ENCODE measurements at places on chromosomes 1 and 21.

DNA sequence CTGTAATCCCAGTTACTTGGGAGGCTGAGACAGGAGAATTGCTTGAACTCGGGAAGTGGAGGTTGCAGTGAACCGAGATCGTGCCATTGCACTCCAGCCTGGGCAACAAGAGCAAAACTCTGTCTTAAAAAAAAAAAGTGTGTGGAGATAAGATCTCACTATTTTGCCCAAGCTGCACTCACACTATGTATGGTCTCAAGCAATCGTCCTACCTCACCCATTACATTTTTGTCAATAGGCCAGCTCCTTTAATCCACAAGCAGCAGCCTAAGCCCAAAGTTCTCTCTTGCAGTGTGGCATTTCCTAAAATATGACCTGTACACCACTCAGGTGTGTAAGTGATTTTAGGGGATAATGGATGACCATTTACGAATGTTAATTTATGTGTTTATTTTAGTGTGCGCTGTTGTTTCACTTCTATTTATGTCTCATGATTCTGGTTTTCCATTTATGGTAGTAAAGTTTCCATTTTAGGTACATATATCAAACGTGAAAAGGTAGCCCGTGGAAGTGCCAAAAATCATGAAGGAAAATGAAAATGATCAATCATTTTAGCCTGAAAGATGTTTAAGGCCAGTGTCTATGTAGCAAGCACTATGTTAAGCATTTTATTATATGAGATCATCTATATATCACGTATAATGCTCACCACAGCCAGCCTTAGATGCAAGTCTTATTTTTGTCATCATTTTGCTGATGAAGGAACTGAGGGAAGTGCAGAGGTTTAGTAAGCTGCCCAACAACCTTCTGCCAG, 5.6 kb downstream of the LCK start:
- no peak for DNase-seq

DNA sequence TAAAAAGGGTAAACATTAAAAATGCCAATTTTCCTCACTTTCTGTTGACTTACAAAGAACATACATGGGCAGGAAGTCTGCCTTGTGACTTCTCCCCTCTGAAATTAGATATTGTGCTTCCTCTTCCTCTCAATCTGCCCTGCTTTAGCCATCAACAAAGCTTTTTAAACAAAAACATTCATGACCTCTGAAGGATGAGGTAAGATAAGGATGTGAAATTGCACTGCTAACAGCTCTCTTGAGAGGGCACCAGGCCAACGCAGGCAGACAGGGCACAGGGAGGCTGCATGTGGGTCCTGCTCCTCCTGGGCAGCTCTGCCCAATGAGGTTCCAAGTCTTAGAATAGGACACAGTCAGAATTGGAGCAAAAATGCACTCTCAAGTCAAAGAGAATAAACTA, 62.1 kb downstream of the DEGS1 start:
- peak; percentile 77 for DNase-seq

- no peak for DNase-seq
These were observed 134.7 kb downstream of the TGFBR3 start for GRCh38 chr1:91751275-91751674.

GRCh38 chr1:85484716-85485115, 19.8 kb upstream of the DDAH1 start:
- no peak for DNase-seq

DNA sequence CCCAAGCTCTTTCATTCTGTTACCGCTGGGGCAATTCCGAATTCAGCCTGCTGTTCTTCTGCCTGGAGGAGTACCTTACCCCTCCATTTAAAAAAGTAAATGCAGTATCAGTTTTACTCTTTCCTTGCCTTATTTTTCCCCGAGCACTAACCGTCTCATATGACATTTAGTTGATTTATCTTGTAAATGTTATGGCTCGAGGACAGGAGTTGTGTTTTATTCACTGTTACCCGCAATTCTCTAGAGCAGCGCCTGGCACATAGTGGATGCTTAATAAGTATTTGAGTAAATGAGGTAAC, 425 bp upstream of the TADA1 start:
- DNase-seq, result no peak

- DNase-seq, result peak; percentile 23
These were observed 38.8 kb upstream of the CLCA4 start for GRCh38 chr1:86507935-86508582.

GRCh38 chr1:212438831-212439237, 6.1 kb downstream of the NENF start:
- no peak for DNase-seq

- DNase-seq, result no peak
These were observed 1.0 kb upstream of the CELA2A start for GRCh38 chr1:15455522-15455921.

- DNase-seq, result no peak
These were observed 118.1 kb upstream of the GADD45A start for GRCh38 chr1:67566803-67567377.

GRCh38 chr1:247402120-247402675, 13.8 kb upstream of the NLRP3 start:
- DNase-seq, result no peak

DNA sequence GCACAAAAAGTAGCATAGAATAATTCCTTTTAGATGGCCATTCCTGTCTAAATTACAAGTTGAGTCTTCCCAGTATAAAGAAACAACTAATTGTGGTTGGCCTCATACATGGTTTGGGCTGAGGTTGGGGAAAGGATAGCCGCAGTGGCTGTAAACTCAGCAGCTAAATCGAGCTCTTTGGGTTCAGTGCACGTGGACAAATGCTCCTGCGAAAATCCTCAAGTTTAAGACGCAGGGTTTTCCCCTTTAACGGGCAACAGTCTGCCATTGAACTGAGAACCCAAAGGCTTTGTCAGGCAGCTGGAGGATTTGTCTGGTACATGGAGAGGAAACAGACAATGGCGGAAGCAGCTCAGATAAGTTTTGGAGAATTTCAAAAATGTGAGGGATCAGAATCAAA, 331.9 kb downstream of the TGFB2 start:
- DNase-seq, result no peak

GRCh38 chr1:173117108-173117633, 66.4 kb upstream of the TNFSF18 start:
- no peak for DNase-seq

- no peak for DNase-seq
These were observed 69.4 kb downstream of the ZNF648 start for GRCh38 chr1:181992072-181992471.

DNA sequence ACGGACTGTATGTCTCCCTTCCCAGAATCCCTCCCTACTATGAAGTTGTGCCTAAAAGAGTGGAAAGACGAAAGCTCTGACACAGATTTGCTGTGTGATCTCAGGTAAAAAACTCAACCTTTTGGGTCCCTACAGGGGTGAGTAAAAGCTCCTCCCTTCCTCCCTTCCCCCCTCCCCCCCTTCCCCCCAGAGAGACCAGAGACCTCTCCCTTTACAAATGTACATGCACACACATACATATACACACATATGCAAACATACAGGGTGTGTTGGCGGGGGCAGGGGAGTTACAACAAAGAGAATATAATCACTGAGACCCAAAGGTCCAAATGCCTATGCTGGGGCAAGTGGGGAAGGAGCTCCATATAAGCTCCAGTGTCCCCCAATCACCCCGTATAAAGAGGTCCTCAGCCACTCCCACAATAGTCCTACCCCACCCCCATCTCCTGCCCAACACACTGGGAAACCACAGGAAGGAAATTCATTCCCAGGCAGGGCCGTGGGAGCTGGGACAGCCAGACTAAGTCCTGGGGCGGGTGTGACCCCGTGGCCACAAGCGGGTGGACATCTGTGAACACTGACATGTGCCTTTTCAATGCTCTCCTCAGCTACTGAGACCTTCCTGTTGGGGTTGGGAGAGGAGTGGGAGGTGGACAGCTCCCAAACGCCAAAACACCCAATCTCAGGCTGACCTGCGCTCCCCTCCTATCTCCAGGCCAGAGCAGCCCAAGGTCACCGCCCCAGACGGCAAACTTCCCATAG, 2.0 kb downstream of the MEF2D start:
- no peak for DNase-seq

DNA sequence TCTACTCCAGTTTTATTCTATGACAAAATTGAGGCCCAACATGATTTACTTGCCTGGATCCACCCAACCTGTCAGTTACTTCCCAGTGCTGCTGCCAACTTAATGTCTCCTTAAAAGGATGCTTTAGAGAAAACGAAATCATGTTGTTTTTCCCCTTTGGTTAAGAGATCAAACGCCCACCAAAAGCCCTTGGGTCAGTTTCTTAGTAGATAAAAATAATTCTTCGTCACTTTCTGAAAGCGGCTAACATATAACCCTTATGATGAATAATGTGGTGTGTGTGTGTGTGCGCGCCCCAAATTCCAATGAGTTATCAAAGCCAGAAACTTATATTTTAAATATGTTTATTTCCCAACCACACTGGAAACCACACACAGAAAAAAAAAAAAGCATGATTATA, 52.7 kb upstream of the LGALS8 start:
- no peak for DNase-seq

- DNase-seq, result no peak
These were observed 523.9 kb downstream of the LMO4 start for GRCh38 chr1:87852410-87853161.

DNA sequence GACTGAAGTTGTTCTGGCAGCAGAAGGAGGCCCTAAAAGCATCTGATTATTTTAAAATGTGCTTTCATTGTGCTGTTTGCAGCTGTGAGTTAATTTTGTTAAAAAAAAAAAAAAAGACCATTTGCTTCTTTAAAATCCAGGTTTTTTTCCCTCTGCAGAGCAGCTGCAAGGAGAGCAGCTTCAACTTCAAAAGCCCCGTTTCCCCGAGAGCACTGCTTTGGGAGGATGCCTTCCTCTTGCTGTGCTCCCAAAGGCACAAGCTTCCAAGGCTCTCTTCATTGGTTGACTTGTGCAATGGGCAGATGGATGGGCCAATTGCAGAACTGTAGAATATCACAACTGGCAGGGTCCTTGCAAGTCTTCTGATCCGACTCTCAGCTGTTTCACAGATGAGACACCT, 459.2 kb upstream of the PKN2 start:
- DNase-seq, result no peak

- no peak for DNase-seq
These were observed 1.0 kb downstream of the LYST start for GRCh38 chr1:235865565-235866204.

DNA sequence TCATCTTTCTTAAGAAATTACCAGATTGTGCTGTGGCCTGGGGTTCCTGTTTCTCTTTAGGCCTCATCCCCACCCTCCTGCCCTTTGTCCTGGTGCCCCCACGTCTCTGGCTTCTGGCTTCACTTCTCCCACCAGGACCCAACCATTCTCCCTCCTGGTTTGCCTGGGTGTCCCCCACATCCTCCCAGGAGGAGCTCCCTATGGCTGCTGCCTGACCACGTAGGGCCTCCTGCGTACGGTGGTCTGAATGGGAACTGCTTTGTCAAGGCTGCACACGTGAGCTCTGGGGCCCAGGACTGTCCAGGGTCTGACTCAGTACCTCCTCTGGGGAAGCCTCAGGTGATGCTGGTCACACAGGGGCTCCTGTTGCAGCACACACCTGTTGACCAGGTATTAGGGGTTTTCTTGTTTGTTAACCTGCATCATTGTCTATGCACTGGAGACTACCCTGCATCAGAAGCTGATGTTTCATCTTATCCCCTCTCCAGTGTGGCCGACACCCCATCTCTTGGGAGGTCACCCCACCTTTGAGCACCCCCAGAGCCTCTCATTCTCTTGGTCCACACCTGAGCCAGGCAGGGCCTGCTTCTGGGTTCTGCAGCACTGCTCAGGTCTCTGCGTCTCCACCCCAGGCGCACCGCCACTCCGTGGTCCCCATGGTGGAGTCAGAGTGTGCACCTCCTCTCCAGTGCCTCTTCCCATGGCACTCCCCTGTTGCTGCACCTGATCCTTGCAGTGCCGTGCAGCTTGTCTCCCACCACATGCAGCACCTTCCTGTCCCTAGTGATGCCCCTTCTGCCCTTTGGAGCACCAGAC, 65.8 kb downstream of the S100B start:
- no peak for DNase-seq

DNA sequence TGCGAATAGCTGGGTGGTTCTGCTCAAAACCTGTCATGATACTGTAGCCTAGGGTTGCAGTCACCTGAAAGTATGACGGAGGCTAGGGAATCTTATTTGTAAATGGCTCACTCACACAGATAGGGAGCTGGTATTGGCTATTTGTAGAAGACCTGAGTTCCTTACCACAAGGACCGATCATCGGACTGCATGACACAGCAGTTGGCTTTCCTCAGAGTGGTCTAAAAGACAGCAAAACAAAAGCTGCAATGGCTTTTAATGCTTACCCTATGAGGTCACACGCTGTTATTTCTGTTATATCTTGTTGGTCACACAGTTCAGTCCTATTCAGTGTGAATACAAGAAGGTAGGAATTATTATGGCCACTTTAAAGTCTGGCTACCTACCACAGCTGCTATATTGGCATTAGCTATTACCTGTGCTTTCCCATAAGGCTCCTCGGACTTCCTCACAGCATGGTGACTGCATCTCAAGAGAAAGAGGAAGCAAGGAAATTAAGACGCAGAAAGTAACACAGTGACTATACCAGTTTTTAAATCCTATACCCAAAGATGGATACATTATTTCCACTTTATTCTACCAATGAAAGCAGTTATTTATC, 68.4 kb upstream of the LRRC7 start:
- DNase-seq, result no peak

GRCh38 chr1:200496937-200497336, 87.1 kb upstream of the ZNF281 start:
- DNase-seq, result no peak
